ENCODE measurements at places on chromosomes 5 and 9. TPM values are rescaled to one million over a fixed set of nuclear protein-coding genes. Genes with fewer than 3 reads are reported as not detected.
A peak's percentile ranks its signal among the peaks of the same experiment; 100 is the strongest.

- no peak for DNase-seq
Measured at GRCh38 chr9:121253821-121254501, 14.0 kb upstream of the GSN start.

GRCh38 chr5:97142521-97143254, at the start of gene LIX1:
LIX1 (minus strand) TSS chr5:97142611; CDS start chr5:97142576, 35 bp downstream.
- DNase-seq: no peak

- DNase-seq: peak; percentile 92
Measured at GRCh38 chr9:76255781-76256455, 138.3 kb downstream of the RFK start.

DNA sequence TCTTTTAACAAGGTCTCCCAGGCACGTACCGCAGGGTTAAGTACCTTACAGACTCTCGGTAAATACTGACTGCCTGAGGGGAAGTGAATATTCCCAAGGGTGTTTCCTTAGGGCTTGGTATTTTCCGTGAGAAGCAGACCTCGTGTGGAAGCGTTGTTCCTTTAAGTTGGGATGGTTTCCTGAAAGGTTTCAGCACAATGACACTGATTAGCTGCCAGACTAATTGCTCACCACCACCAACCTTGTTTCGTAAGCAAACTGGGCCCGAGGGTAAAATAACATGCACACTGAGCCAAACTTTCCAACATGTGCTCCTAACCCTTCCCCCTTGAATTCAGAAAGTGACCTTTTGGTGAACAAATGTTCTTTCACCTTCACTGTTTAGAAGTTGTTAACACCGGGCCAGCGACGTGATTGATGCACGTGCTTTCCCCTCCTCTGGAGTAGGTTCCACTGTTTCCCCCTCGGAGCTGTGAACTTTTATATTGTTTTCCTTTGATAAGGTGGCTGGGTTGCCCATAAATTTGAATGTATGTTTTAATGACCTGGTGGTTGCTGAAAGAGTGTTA, 128.1 kb upstream of the RPS23 start:
- DNase-seq: no peak

GRCh38 chr5:115190388-115190787, 20.7 kb upstream of the TRIM36 start:
- DNase-seq: no peak

DNA sequence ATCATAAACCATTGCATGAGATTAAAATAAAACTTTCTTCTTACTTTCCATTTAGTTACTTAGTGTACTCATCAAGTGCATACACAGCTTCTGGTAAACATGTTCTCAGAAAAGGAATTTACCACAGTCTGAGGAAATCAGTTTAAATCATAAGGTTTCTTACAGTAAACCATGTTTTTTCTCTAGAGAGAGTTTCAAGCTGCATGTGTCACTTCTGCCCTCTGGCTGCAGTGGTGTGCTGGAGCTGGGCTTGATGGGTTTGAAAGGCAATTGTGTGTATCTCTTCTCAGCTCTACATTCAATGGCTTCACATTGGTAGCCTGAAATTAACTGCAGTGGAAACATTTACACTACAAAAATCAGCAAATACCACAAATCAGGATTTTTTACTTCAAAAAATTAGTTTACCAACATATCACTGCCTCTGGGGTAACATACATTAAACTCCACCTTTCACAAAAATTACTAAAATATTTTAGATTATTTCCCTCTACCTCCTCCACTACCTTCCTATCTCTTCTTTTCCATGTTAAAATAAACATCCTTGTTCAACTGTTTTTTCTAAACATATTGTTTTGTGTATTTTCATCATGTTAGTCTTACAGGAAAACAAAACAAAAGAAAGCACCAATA, 414.3 kb downstream of the ANXA1 start:
- DNase-seq: no peak

The ORM2 gene
- total RNA-seq: not detected

The PAEP gene
- not detected for total RNA-seq

The STK32A gene
- total RNA-seq: 9.1 TPM
